ENCODE measurements at places on chromosomes 4 and X. TPM values are rescaled to one million over a fixed set of nuclear protein-coding genes. Genes with fewer than 3 reads are reported as not detected.

The LETM1 gene
- 39.5 TPM for total RNA-seq

The ERCC6L gene
- 0.26 TPM for total RNA-seq

The FOXR2 gene
- total RNA-seq: not detected

The SLC7A11 gene
- total RNA-seq: 0.30 TPM

The IL13RA1 gene
- total RNA-seq: 1.3 TPM

The GPR173 gene
- 0.11 TPM for total RNA-seq

The KIT gene
- total RNA-seq: 0.08 TPM

The RHOXF2 gene
- total RNA-seq: not detected

The ETNPPL gene
- total RNA-seq: not detected

The AFF2 gene
- total RNA-seq: 2.0 TPM

The SPANXN3 gene
- not detected for total RNA-seq

The SEPSECS gene
- 16.9 TPM for total RNA-seq

The P2RY8 gene
- total RNA-seq: 131 TPM

The TEX13C gene
- not detected for total RNA-seq

The RELL1 gene
- 27.2 TPM for total RNA-seq

The SPACA5 gene
- not detected for total RNA-seq

The COX7B2 gene
- not detected for total RNA-seq

The VCX3A gene
- total RNA-seq: not detected

The ENPEP gene
- total RNA-seq: not detected

The GPC3 gene
- total RNA-seq: not detected

The PARM1 gene
- total RNA-seq: 0.11 TPM

The HOPX gene
- total RNA-seq: 5.9 TPM

The CT45A10 gene
- not detected for total RNA-seq

The NHSL2 gene
- total RNA-seq: 0.81 TPM

The SERTM2 gene
- not detected for total RNA-seq

The RBM46 gene
- not detected for total RNA-seq

The TREX2 gene
- 5.5 TPM for total RNA-seq

The MMRN1 gene
- 0.11 TPM for total RNA-seq

The NXF2B gene
- not detected for total RNA-seq

The LARP7 gene
- 61.1 TPM for total RNA-seq

The CFAP47 gene
- total RNA-seq: not detected

The PDGFRA gene
- total RNA-seq: not detected

The COL4A5 gene
- not detected for total RNA-seq

The GDPD2 gene
- not detected for total RNA-seq

The MED12 gene
- total RNA-seq: 79.0 TPM

The PPEF2 gene
- 1.6 TPM for total RNA-seq

The PTCHD1 gene
- total RNA-seq: not detected

The BGN gene
- not detected for total RNA-seq

The CFAP99 gene
- not detected for total RNA-seq

The GRIPAP1 gene
- total RNA-seq: 100 TPM

The SSX2 gene
- not detected for total RNA-seq

The FSTL5 gene
- not detected for total RNA-seq

The LONRF3 gene
- 7.5 TPM for total RNA-seq

The SUPT20HL1 gene
- total RNA-seq: not detected

The MAGEA2B gene
- total RNA-seq: not detected

The CPLX1 gene
- total RNA-seq: not detected

The MAGEA1 gene
- not detected for total RNA-seq

The MAGEE2 gene
- total RNA-seq: not detected

The AMBN gene
- total RNA-seq: not detected

The PPP2R2C gene
- not detected for total RNA-seq

The RNF212 gene
- 7.7 TPM for total RNA-seq

The LUZP4 gene
- not detected for total RNA-seq

The SPATA4 gene
- not detected for total RNA-seq

The TMSB15B gene
- total RNA-seq: 6.1 TPM

The DUSP9 gene
- total RNA-seq: not detected

Data from naive thymus-derived CD8-positive, alpha-beta T cell (primary cell).